ENCODE measurements at places on chromosomes 6 and 20. TPM values are rescaled to one million over a fixed set of nuclear protein-coding genes. Genes with fewer than 3 reads are reported as not detected.

DNA sequence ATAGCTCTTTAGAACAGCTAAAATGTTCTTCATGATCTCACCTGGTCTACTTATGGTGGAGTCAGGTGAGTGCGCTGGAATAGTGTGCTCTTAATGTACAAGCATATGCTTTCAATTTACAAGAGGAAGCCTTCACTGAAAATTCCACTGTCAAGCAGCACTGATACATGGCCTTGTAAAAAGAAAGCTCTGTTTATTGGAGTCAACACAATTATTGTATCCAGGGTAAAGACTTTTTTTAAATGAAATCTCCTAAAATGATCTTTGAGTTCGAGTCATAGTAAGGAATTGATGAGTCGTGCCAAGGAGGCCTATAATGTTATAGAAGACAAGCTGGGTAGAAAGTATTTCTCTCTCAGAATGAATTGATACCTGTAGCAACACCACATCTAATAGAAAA is 41.6 kb upstream of the CARMIL1 start:
- no peak for DNase-seq

DNA sequence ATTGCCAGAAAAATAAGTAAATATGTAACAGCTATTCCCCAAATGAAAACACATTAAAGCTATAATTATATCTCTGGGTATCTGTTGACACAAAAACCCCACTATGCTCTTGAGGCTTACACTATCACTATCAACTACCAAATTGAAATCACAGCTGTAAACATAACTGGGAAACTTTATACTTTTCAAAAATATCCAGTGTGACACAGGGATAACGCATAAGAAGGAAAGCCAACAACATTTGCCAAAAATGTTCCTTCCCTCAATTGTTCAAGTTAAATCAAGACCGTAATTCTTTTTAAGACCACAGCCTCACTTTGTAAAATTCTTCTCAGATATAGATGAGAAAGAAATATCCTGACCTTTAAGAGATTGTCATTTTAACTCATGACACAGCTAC is 3.1 kb downstream of the ZHX3 start:
- no peak for DNase-seq

DNA sequence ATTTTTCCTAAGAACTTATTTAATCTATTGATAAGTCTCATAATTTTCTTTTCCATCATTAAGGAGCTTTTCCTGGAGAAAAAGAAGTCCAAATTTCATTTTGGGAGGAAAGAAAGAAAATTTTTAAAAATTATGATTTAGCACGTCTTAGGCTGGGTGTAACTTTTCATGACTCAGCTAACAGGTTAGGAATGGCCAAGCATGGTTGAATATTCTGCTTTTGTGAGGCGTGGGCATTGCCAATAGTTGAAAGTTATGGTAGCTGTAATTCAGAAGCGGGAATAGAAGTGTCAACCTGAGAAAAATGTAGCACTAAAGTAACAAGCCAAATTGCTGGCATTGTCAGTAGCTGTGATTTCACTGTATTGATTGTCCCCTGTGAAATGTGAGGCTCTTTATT is 77.2 kb upstream of the ARID1B start:
- DNase-seq = no peak

GRCh38 chr6:165599596-165600487 is 63.2 kb downstream of the PDE10A start:
- DNase-seq = no peak

GRCh38 chr6:151676460-151676945 is 131.0 kb upstream of the ESR1 start:
- DNase-seq = no peak

DNA sequence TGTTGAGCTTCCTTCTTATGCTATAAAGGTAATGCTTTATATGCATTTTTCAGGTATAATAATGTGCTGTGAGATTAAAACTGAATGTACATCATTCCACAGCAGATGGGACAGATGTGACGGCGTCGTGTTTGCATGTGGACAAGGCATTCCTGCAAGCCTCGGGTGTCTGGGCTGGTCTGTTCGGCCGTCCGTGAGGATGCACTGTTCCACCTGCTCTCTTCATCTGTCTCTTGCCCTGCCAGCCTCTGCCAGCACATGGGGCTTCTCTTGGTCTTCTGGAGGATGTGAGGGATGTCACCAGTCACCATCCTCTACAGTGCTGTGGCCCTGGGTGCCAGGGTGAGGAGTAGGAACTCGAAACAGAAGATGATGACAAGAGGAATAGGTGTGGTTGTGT is 223.2 kb downstream of the ERMARD start:
- DNase-seq = no peak

DNA sequence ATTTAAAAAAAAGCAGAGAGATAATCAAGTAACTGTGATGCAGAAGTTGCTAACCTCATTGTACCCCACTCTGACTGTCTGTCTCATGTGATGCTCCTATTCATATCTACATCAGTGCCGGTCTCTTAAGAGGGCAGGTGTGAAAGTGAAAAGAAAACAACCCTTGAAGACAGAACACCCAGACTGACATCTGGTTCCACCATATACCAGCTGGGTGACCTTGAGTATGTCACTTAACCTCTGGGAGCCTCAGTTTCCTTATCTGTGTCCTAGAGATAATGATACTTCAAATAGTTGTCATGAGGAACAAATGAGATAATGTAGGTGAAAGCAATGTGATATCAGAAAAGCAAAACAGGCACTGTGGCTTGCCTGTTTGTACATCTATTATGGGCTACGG is 426.8 kb upstream of the SOX4 start:
- DNase-seq = no peak

DNA sequence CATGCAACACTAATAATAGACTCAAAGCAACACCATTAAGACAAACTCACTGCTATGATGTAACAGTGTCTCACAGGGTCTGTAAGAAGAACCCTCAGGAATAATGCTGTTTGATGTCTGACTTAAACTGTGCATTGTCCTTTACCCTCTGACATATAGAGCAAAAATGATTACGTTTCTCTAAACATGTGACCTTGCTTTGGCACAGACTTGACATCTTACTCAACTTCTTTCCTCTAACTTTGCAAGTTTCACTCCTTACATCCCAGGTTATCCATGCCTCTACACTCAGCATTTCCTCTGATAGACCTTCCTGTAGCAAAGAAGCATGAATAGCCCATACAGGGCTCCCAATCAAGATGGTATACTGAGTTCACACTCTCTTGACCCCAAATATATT is 252.7 kb downstream of the UST start:
- DNase-seq = no peak

GRCh38 chr6:134082191-134082590 is 29.8 kb upstream of the SLC2A12 start:
- DNase-seq = no peak

- no peak for DNase-seq
These were observed 100.6 kb downstream of the KCNB1 start for GRCh38 chr20:49381558-49382493.

DNA sequence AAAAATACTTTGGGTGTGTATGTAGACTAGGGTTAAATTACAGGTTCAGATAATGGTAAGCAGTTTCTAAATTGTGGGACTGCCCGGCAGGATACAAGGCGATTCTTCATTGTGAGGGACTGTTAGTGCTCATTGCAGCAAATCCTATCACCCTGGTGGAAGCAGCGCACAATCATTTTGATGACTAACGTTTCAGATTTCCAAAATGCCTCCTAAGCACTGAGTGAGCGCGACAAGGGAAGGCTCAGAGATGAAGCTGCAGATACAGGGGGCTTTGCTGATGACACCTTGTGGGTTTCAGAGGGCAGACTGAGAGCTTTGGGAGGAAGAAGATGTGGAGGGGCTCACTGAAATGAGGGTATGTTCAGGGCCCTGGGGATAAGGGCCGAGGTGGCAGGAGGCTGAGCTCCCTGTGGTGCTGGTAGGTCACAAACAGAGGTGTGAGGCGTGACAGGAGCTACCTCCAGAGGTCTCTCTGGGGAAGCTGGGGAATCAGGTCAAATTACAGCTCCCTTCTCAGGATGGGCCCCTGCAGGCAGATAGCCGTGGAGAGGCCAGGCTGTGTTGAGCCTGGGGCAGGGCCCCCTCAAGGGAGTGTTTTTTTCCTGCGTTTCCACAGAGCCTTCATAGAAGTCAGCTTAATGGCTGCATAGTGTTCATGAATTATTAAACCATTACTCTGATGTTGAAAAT is 84.5 kb upstream of the FYN start:
- DNase-seq = no peak

DNA sequence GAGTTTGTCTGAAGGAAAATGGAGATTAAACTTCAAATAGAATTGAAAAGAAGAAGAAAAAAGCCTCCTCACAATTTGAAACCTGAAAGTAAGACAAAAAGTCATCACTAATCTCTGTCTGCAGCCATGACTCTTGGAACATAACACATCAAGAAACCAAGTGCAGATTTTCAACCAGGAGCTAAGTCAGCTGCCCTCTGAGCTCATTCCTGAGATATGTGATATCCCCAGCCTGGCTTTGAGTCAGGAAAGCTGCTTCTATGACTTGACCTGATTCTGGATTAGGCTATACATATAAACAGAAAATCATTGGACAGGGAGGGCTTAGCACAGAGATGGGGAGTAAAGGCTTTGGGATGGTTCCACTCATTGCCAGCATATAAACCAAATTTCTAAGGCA is 891.4 kb downstream of the TFAP2A start:
- no peak for DNase-seq

DNA sequence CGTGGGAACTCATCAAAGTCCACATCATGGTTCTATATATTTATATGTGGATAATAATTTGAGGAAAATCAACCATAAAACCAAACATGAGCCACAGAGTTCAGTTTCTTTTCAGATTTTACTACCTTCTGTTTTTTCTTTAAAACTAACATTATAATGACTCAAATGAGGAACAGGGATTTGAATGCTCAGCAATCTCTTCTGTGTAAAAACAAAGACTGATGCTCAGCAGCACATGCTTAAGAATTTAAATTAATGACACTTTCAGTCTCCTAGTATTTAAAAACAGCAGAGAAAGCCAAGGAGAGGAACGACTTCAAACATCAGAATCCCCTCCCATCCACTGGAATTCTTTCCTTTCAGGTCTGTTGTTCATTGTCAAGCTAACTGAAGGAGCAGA is 72.7 kb downstream of the PSMG4 start:
- DNase-seq = no peak

DNA sequence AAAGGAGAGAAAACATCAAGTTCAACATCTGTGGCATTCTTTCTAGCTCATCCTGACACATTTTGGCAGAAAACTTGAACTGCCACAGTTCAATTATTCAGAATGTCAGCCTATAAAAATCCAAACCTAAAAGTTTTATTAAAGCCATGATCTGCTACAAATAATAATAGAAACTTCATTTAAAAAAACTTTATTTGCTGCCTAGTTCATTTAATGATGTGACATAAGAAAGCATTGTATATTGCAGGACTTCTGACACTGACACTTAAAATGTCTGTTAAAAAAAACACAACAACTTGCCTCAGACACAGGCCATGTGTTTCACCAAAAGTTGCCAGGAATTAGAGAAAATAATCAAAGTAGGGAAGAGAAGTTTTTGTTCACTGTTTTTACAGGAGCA is 88.3 kb upstream of the HTR1E start:
- DNase-seq = no peak

- no peak for DNase-seq
These were observed 77.9 kb downstream of the MRPL14 start for GRCh38 chr6:44049163-44049988.

DNA sequence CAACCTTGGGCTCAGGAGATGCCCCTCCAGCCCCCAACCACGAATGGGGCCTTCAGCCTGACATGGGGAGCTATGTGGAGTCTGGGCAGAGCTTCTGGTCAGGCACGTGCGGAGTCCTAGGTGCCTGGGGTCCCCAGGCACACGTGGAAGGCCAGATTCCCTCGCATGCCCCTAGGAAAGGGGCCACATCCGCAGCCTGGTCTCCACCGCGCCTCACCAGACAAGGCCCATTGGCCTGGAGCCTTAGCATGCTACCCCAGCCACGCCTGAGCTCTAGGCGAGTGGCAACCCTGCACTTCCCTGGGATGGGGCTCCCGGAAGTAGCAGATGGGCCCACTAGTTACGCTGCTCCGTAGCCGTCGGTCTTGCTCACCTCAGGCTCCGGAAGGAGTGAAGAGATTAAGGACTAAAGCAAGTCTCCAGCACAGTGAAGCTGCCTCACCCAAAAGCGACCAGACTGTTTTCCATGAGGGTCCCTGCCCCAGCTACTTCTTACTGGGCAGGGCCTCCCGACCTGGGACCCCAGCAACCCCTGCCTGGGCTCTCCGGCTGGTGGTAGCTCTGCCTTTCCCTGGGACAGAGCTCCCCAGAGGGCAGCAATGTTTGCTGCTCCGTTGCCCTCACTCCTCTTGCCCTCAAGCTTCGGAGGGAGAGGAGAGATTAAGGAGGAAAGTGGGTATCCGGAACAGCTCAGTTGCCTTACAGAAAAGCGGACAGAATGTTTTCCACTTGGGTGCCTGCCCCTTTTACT is 93.2 kb upstream of the IMPG1 start:
- DNase-seq = no peak

GRCh38 chr6:113185299-113185698 is 671.8 kb upstream of the MARCKS start:
- DNase-seq = no peak

DNA sequence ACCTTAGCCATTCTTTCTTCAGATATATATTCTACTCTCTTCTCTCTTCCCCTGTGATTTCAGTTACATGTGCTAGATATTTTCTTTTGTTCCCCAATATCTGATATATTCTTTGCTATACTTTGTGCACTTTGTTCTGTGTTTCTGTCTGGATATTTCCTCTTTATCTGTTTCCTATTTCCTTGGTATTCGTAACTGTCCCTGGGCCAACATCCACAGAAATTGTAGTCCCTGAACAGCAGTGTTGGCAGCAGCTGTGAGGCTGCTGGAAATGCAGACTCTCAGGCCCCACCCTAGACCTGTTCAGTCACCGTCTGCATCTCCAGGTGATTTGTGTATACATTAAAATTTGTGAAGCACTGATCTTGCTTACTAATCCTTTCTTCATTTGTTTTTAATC is 522.9 kb upstream of the SOX4 start:
- DNase-seq = no peak

DNA sequence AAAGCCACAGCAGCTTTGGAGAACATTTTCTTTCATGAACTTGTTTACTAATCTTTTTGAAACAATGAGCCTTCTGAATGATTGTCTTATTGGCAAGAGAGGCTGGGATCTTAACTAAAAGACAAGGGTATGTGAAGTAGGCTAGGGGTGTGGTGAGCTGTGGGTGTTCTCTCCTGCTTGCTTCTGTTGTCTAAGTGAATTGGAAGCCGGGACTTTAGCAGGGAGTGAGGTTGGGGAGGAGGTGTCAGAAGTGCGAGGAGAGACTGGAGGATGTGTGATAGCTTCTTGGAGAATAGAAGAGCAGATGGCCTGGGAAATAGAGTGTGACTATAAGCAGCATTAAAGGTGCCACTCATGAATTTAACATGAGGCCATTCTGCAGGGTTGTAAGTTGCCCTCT is 562.8 kb downstream of the UTRN start:
- no peak for DNase-seq

The CRISP2 gene
- total RNA-seq = 0.76 TPM

The ARHGAP40 gene
- total RNA-seq = 14.8 TPM

The ALDH8A1 gene
- total RNA-seq = 0.62 TPM

The ADGRF5 gene
- 1.1 TPM for total RNA-seq

The SLC22A3 gene
- 13.5 TPM for total RNA-seq

The DUSP15 gene
- total RNA-seq = 0.44 TPM
